Activated T-cell treated with anti-CD3 and anti-CD28 coated beads for 4 hours (primary cell): ENCODE measurements at places on chromosomes 12 and 14.

DNA sequence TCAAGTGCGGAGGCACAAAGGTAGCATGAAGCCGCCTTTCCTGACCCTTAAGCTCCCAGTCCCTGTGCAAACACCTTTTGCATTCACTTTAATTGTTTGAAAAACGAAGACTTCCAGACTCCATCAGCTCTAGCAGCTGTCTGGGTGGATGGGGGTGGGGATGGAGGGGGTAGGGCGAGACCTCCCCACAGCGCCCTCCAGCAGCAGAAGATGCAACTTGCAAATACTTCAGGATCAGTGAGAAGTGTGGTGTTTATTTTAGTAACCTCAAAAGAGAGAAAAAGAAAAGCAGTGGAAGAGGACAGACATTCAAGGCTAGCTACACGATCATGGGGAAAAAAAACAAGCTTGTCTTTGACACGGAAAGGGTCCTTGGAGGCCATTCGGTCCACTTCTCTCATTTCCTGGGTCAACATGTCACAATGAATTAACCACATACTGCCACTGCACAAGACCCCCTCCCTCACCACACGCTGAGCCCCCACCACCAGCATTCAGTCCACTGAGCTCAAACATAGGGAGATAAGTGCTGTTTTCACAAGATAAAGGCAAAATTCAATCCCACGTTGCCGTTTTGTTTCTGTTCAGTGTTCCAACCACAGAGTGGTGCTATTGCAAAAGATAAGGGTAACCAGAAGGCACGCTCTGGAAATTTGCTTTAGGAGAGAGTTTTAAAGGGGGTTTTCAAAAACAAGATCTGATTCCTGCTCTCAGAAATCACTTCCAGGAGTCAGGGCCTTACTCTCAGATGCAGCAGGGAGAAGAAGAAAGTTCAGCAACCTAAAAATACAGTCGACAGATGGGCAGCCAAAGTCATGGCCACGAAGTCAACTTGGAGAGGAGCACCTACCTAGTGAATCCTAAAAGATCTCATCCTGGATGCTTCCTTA, 3.3 kb upstream of the NTF3 start:
- no peak for DNase-seq

- DNase-seq, result no peak
Measured at GRCh38 chr14:50795142-50795541, 35.8 kb downstream of the NIN start.

DNA sequence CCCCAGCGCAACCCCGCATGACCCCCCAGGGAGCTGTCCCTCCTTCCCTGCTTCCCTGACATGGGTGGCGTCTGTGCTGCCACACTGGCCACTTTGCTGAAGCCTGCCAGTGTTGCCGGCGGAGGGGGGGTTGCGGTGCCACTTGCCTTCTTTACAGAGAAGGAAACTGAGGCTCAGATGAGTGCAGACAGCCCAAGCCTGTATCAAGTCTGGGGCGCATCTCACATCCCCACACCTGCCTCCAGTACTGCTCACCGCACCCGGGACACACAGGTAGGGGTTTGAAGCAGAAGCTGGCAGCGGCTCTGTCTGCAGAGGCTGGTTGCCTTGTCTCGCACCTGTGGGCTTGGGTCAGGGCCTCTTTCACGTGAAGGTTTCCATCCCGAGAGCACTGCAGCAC, 104.7 kb upstream of the RTL1 start:
- DNase-seq, result no peak

GRCh38 chr12:92058664-92059063, 87.0 kb downstream of the BTG1 start:
- DNase-seq, result no peak

- no peak for DNase-seq
Measured at GRCh38 chr12:89072294-89073026, 279.8 kb downstream of the DUSP6 start.

GRCh38 chr12:44748950-44749468, 127.1 kb downstream of the NELL2 start:
- DNase-seq, result no peak

DNA sequence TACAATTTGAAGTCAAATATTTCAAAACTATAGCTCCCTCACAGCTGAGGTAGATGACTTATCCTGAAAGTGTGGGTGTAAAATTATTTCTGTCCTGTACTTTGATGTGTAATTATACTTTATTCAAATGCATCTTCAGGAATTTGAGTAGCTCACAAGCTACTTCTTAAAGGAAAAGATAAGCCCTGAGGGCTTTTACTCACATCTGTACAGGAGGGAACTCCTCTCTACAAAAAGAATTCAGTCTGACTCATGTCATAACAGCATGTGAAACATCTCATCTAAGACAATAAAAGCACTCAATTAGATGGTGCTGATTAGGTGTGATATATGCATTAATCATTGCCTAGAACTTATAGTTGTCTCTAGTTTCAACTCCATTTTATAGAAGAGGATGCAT, 452.0 kb downstream of the PRKD1 start:
- DNase-seq, result no peak

GRCh38 chr12:42468341-42468821, 121.2 kb downstream of the PRICKLE1 start:
- no peak for DNase-seq

DNA sequence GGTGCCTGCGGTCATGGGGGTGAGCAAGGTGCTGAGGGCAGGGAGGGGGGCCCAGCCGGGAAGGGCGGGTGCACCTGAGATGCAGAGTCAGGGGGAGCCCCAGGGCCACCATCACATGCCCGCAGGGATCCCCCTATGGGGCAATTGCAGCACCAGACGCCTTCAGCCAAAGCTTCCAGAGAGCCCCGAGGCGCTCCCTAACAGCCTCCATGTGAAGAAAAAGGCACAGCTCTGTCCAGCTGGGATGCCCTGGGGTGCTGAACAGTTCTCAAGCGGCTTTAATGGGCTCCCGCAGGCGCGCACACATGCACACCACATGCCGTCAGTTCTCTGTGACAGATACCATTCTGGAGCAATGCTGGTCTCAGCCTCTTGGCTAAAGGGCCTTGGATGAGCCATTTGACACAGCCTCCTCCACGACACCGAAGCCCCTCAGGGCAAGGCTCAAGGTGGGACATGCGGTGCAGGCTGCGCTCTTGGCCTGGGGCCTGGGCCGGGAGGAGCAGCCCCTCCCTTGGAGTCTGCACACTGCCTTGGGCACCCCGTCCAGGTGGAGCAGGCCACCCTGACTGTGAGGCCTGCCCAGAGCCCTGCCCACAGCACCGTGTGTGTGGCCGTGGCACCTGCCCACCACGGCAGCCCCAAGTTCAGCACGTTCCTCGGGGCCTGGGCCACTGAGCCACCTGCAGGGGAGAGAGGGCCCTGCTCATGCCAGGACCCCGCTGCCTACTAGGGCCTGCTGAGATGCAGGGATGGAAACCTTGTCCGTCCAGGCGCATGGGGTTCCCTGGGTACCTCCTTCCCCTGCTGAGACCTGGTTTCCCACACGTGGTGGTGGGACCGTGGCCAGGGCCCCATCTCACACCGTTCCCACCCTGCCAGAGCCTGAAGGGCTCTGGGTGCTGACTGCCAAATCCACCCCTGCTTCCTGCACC, 7.7 kb downstream of the XRCC3 start:
- DNase-seq, result no peak

GRCh38 chr12:77578466-77579220, 252.1 kb upstream of the NAV3 start:
- no peak for DNase-seq

DNA sequence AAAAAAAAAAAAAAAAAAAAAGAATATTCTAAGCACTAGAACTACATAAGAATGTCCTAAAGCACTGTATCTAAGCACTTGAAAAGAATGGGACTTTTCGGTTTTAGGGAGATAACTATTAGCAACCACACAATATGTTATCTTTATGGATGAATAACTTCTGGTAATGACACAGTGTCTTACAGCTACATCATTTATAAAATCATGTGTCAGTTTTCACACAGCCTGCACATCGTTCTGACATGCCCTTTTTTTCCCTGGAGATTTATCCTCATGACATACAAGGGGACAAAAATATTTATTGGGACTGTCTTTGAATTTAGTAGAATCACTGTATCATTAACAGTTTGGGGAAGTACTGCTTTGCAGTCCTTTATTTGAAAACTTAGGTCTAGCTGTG, 17.3 kb downstream of the TMEM19 start:
- no peak for DNase-seq
